ENCODE measurements at places on chromosomes 3 and 15.

DNA sequence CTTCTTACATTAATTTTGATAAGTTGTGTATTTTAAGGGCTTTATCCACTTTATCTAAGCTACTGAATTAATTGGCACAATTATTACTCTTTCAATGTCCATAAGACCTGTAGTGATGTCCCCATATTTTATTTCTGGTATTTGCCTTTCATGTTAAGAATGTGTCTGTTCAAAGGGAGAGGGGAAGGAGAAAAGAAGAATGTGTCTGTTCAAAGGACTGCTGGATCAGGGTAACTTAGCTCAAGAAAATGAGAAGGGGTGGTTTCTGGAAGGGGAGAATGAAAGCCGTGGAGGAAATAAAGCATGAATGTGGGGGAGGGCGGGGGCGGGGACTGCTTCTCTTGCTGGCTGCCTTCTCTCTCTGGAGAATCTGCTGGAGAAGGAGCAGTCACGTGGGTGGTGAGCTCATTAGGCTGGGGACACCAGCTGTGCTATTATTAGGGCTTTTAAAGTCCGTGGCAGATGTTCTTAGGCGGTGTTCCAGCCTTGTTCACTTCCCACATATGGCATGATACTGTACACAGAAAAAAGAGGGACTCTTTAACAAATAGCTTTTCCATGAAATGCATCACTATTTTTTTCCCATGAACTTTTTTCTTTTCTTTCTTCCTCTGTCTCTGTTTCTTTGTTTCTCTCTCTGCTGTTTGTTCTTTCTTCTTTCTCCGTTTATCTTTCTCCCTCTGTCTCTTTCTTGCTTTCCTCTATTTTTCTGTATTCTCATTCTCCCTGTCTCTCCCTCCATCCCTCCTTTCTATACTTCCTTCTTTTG is 63.7 kb upstream of the ULK4 start:
- DNase-seq, result no peak

DNA sequence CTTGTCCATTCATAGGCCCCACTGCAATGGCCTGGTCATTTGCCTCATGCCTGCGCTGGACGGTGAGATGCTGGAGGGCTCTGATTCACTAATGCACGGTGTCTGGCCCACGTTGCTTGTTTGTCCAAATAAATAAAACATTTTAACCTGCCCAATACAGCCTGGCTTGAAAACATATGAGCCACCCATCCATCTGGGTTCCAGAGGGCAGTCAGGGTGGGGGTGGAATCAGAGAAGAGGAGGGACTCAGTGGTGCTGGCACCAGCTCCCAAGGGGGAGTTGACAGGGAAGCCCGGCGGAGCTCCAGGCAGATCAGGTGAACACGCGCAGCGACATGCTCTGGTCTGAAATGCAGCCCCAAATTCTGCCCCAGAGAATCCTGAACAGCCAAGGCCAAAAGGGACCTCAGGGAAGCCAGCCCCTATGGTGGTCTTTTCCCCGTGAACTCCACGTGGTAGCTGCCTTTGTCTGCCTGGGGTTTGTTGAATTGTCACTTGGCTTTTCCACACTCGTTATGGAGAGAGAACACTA is 265.2 kb downstream of the UACA start:
- no peak for DNase-seq

DNA sequence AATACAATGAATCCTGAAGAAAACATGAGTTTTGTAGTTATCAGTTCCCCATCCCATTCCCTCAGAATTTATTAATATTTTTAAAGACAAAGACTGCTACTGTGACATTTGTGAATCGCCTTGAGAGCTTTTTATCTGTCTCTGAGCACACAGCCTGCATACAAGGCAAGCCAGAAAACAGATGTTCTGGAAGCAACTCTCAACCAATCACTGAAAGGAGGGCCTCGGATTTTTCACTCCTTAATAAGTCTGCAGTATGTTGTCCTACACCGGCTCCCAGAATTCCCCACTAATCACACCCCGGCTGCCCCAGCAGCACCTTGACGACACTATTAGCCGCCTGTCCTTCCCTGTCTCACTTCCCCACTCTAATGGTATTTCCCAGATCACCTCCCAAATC is 138.5 kb downstream of the ZNF621 start:
- no peak for DNase-seq

DNA sequence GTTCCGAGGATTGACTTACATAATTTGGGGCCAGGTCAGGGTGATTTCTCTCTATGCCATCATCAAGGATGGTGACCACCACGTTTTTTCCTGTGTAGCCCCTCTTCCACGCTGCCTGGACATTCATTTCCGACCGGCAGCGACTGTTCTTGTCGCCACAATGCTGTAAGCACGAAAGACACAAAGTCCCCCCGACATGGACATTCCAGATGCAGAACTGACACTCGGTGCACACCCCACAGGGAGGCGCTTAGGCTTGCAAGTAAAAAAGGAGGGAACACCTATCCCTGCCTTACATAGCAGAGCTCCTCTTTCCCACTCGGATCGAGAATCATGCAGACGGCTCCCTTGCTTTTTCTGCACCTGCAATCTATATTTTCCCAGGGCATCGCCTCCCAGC is 58.2 kb downstream of the PCSK6 start:
- DNase-seq, result no peak

- no peak for DNase-seq
These were observed 41.6 kb downstream of the AAGAB start for GRCh38 chr15:67212684-67213367.

DNA sequence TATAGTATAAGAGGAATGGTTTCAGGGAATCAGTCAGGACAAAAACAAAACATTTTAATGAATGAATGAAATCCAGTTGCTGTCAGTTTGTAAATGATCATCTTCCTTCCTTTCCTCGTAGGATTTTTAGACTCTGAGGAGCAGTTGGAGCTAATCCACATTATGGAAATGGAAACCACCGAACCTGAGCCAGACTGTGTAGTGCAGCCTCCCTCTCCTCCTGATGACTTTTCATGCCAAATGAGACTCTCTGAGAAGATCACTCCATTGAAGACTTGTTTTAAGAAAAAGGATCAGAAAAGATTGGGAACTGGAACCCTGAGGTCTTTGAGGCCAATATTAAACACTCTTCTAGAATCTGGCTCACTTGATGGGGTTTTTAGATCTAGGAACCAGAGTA is 3.1 kb downstream of the TIPARP start:
- no peak for DNase-seq

GRCh38 chr3:11389386-11390268 is 117.4 kb downstream of the ATG7 start:
- DNase-seq, result no peak

DNA sequence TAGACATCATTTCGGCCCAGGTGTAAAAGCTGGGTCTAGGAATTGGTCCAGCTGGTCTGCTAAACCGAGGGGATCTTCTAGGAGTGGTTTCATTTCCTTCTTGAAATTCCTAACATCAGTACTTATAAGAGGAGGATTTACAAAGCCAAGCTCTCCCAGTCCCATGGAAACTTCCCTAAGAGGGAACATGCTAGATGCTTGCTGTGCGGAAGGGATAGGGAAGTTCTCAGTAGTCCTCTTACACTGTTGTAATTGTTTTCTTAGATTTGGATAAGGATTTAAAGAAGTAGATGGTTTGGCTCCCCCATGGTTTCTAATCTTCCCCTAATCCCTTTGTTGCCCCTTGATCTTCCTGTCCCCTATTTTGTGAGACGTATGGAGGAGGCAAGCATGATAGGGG is 89.7 kb upstream of the XCR1 start:
- DNase-seq, result no peak

DNA sequence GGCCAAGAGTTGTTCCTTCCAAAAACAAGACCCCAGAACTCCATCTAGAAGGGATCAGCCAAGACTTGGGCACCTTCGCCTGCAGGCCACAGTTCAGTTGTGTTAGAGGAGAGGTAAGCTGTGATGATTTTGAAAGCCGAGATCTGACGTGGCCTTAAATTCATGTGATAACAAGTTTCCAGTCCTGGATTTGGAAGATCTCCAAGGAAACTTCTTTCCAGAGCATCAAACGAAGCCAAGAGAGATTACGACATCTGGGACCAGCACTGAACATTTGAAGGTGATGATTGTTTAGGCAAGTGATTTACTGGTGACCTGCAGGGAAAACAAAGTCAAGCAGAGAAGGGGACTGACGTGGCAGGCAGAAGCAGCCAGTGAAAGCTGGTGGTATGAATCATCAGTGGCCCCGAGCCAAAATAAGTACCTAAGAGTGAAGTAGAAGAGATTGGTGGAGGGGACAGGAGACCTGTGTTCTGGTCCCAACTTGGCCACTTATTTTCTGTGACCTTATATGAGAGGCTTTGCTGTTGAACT is 339.0 kb upstream of the PROK2 start:
- no peak for DNase-seq

DNA sequence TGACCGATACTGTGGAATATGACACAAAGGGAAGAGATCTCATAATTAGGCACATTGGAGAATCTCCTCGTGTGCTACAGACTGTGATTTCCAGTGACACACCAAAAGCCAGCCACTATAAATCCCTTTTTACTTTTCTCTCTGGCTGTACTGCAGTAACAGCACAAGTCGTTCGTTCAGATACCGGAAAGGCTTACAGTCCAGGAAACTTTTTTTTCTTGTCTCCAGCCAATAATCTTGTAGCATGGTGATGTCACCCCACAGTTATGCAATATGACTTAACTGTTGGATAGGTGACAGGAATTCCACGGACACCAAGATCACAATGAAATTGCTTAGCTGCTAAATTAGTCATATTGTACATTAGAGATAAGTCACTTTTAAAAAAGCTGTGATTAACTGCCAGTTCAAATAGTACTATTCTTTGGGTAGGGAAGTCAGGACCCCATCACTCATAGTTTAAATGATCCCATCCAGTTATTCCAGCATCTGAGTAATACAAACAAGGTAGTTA is 36.3 kb upstream of the TSC22D2 start:
- no peak for DNase-seq

- DNase-seq, result no peak
These were observed 670 bp upstream of the ACAP2 start for GRCh38 chr3:195443391-195443989.

GRCh38 chr15:53843166-53843565 is 83.7 kb upstream of the WDR72 start:
- no peak for DNase-seq

- DNase-seq, result no peak
These were observed 567.8 kb downstream of the ROBO1 start for GRCh38 chr3:79199966-79200365.

- DNase-seq, result no peak
These were observed 17.3 kb downstream of the HDAC11 start for GRCh38 chr3:13497386-13497785.

DNA sequence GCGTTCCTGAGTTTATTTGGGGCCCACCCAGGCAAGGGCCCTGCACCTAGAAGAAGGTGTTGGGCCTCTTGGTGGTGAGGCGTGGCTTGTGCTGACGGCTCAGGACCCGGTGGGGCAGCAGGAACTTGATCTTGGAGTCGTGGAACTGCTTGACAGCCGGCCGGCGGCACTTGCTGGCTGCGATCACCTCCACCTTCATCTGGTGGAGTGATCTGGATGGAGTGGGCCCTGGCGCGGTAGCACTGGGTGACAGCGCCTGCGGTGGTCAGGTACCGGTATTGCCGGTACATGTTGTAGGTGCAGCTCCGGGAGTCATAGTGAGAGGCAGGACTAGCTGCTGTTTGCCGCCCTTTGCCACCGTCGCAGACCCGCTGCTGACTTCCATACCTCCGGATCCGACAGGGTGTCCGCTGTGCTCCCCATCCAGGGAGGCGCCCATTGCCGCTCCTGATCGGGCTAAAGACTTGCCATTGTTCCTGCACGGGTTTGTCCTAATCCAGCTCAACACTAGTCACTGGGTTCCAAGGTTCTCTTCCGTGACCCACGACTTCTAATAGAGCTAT is 136.8 kb downstream of the ANO10 start:
- DNase-seq, result no peak

DNA sequence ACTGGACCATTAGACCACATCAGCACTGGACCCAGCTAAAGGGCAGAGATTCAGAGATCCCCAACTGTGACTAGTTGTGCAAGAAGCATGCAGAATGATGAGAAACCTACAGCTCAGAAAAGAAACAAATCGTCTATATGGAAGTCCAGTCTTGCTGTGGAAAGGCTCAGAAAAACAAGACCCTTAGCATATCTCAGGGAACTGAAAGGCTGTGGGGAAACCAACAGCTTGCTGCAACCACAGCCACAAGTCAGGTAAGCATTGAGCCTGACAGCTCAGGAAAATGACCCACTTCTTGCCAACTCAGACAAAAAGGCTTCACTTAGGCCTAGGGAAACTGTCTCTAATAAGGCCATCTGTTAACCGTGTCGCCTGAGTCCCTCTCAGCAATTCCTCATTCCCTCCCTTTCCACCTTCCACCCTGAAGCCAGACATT is 145.6 kb downstream of the LSAMP start:
- DNase-seq, result no peak

- DNase-seq, result no peak
These were observed 43.4 kb downstream of the NR2C2 start for GRCh38 chr3:14990780-14991148.

DNA sequence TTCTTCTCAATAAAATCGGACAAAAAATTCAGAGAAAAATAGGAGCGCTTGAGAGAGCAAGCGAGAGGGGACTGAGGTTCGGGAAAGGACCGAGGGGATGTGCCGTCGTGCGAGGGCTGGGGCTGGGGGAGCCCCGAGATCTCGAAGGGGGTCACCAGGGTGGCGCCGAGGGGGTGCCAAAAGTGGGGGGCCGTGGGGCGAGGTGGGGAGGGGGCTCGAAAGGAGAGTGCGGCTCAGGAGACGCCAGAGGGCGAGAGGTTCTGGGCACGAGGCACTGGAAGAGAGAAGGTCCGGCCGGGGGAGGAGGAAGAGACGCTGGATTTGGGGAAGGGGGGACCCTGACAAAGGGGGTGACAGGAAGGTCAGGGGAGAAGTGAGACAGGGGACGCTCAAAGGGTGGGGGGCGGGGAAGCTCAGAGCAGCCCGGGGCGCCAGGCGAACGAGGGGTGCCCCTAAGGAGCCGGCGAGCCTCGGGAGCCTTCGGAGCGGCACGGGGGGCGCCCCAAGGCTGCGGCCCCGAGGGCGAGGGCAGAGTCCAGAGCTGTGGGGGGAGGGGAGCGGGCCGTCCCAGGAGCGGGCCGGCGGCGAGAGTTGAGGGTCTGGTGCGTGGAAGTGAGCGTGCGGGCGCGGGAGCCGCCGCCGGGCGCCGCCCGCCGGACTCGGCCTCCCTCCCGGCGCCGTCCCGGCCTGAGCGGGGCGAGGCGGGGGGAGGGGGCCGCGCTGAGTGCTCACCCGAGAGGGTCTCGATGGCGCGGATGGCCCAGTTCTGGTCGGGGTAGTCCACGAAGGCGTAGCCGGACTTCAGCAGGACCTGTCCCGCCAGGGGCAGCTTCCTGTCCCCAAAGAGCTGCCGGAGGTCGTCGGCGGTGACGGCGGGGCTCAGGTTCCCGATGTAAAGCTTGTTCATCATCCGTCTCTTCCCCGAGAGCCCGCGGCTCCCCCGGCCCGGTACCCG is 514 bp downstream of the IGF2BP2 start:
- peak; percentile 12 for DNase-seq
